Midbrain (tissue), 1 donor: ENCODE measurements at places on chromosomes 6 and 20.

- DNase-seq, result no peak
Observed at GRCh38 chr6:33248643-33248931, 23.1 kb downstream of the VPS52 start.

DNA sequence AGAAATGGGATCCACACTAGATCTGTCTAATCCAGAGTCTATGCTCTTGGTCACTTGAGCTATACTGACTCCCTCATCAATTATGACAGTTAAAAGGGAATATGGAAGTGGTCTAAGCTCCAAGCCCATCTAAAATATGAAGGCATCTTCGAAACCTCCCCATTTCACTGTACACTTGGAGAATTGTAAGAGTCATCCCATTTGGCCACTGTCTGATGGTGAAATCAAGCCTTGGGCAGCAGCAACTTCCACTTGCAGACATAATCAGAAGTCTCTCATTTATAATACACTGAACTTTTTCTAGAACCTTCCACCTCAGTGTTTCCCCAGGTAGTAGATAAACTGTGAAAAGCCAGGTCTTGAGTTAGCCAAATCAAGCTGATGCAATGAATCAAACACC, 26.3 kb upstream of the UBR2 start:
- DNase-seq, result no peak

- no peak for DNase-seq
Observed at GRCh38 chr6:156906451-156906850, 129.3 kb downstream of the ARID1B start.

GRCh38 chr20:14062786-14063185, 67.5 kb downstream of the MACROD2 start:
- no peak for DNase-seq

GRCh38 chr20:62511915-62512610, 36.3 kb upstream of the GATA5 start:
- no peak for DNase-seq

GRCh38 chr6:13334953-13335352, 6.6 kb upstream of the TBC1D7 start:
- no peak for DNase-seq

- DNase-seq, result no peak
Observed at GRCh38 chr6:133937909-133938308, 15.1 kb upstream of the TBPL1 start.
